ENCODE measurements at places on chromosomes 13 and 19.

DNA sequence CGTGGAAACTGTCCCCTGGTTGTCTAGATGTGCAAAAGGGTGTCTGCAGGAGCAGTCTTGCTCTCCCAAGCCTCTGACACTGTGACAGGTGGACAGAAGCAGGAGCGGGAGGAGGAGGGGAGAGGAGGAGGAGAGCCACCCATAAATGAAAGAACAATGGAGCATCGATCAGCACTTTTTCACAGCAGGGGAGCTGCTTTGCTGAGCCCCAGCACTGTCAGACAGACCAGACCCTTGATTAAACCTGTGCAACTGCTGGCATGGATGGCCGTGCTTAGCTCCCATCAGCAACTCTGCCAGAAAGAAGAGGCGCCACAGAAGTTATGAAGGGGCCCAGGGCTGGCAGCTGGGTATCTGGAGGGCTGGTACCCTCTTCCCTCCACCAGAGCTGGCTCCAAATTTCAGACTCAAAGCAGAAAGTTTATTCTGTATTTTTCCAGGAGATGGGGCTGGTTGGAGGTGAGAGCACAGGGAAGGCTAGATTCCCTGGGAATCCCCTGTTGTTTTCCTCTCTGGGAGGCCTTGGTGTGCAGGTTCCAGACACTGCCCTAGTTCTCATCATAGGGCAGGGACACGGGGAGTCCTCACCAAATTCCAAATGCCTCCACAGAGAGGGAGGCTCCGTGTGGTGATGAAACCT is 1192.2 kb downstream of the UQCRFS1 start:
- DNase-seq = no peak

GRCh38 chr13:98922306-98922705 is 55.6 kb downstream of the DOCK9 start:
- DNase-seq = no peak

DNA sequence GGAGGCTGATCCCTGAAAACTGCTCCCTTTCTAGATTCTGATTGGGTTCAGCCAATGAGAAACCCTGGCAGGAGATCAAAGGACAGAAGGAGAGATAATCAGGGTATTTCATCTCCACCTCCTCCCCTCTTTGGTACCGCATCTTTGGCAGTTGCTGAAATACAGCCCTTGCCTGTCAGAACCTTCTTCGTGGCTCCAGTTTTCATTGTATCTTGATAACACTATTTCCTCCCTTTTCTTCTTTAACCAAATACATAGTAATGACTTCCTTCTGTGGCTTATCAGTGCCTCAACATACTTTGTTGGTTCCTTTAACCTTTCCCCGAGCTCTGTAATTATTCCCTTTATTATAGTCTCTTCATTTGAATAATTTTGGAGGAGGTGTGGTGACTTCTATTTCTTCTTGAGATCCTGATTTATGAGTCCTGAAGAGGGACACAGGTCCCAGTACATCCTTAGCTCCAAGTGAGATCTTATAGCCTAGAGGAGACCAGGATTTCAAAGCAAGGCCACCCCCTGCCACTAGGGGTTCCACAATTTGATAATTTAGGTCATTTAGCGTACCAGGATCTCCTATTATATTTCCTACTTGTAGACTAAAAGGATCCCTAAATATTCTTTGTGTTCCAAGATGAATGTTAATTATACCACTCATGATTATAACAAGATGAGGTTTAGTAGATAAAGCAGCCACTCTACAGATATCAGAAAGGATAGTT is 98.0 kb downstream of the EDNRB start:
- DNase-seq = no peak

GRCh38 chr19:2922987-2923386 is 21.8 kb downstream of the ZNF77 start:
- DNase-seq = no peak

DNA sequence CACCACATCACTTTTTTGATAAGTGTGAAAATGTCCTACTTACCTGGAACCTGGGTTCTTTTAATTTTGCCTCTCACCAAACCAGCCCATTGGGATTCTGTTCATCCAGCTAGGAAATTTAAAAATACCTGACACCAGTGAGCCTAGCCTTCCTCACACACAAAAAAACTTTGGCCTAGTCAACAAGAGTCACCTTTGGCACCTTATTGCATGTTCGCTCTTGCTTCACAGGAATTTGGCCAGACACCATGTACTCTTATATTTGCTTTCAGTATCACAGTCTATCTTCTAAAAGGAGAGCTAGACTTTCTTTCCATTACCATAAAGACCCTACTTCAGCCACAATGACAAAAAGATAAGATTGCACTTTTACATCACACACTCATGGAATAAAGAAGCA is 65.8 kb downstream of the ZNF257 start:
- no peak for DNase-seq

GRCh38 chr13:37715606-37716015 is 117.0 kb upstream of the POSTN start:
- DNase-seq = no peak

DNA sequence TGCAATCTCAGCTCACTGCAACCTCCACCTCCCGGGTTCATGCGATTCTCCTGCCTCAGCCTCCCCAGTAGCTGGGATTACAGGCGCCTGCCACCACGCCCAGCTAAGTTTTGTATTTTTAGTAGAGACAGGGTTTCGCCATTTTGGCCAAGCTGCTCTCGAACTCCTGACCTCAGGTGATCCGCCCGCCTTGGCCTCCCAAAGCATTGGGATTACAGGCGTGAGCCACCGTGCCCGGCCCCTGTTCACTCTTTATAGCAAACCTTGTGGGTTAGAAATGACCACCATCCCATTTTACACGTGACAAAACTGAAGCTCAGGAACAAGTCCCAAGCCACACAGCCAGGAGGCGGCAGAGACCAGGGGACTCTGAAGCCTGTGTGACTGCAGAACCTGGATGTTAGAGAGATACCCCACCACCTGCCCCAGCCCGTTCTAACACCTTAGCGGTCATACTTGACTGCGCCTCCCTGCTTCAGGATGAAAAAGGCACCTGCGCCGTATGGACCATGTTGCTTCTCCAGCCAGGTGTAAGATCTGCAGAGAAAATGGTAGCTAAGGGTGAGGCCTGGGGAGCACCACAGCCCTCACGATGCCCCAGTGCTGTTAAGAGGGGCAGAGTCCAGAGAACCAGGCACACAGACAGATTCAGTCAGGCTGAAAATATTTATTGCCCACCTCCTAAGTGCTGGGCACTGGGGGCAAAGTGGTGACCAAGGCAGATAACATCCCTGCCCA is 3.6 kb downstream of the DMAC2 start:
- DNase-seq = no peak
